ENCODE measurements at places on chromosomes 11 and 22.

GRCh38 chr11:5197536-5197935, 2.9 kb downstream of the OR51V1 start:
- no peak for DNase-seq
- H3K4me1 ChIP-seq, result no peaks in the 10 kb centered on the region
- no peak overlapping the region for H3K4me3 ChIP-seq
- H3K27ac ChIP-seq, result no peak overlapping the region
- H3K36me3 ChIP-seq, result no peaks in the 10 kb centered on the region
- H3K27me3 ChIP-seq, result no peaks in the 10 kb centered on the region

DNA sequence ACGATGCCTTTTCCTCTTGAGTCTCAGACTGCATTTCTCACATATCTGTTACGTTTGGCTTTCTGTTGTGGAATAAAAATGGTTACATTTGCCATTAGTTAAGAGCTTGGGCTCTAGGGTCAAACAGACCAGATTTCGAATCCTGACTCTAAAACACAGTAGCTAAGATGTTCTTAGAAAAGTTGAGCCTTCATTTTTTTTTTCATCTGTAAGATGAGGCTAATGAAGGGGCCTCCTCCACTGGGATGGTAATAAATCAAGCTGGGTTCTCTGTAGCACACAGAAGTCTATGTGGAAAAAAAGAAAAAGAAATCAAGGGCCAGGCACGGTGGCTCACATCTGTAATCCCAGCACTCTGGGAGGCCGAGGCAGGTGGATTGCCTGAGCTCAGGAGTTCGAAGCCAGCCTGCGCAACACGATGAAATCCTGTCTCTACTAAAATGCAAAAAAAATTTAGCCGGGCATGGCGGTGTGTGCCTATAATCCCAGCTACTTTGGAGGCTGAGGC, 49.9 kb upstream of the CAPRIN1 start:
- no peaks in the 10 kb centered on the region for H3K27me3 ChIP-seq
- H3K27ac ChIP-seq, result no peak overlapping the region
- DNase-seq, result no peak
- peaks cover 8% of the 10 kb centered on the region for H3K4me1 ChIP-seq
- H3K36me3 ChIP-seq, result no peaks in the 10 kb centered on the region
- H3K4me3 ChIP-seq, result no peak overlapping the region

DNA sequence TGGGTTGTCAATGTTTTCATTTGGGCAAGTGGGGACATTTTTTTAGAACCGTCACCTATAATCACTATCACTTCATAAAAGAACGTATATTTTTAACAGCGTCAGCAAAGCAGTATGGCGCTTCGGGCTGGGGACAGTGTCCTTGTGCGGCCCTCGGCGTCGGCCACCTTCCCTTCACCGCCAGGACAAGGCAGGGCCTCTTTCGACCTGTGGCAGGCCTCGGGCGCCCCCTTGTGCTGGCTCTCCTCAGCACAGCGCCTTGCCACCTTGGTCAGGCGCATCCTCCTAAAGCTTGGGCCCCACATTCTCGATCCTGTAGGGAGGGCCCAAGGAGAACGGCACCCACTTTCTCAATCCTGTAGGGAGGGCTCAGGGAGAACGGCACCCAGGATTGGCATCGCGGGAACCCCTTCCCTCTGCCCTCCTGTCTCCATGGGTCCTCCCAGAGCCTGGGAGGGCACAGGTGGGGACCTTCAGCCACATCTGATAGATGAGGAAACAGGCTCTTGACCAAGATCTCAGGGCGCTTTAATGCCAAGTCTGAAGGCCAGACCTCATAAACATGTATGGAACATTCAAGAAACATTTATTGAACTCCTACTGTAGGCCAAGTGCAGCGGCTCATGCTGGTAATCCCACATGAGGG, 11.5 kb upstream of the FADD start:
- no peak overlapping the region for H3K4me3 ChIP-seq
- no peaks in the 10 kb centered on the region for H3K27me3 ChIP-seq
- H3K4me1 ChIP-seq, result no peaks in the 10 kb centered on the region
- H3K36me3 ChIP-seq, result peaks cover 12% of the 10 kb centered on the region

- H3K36me3 ChIP-seq, result no peaks in the 10 kb centered on the region
- no peaks in the 10 kb centered on the region for H3K4me1 ChIP-seq
- H3K27me3 ChIP-seq, result no peaks in the 10 kb centered on the region
- no peak overlapping the region for H3K4me3 ChIP-seq
Observed at GRCh38 chr11:108525161-108525560, 27.0 kb upstream of the POGLUT3 start.

DNA sequence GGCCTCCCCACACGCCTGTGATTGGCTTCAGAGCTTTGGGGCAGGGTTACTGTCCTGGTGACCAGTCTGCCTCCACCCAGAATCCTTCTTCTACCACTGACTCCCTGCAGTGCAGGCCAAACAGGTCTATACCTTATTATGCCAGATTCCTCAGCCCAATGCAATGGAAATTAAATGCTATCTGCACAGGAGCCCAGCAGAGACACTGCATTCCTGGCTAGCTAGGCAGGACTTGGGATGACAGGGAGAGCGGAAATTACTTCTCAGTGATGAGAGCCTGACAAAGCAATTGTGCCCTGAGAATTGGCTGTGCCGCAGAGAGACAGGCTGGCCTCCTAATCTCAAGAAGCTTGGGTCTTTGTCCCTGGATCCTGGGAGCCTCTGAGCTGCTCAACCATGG, 143.8 kb upstream of the NCAM1 start:
- no peaks in the 10 kb centered on the region for H3K27me3 ChIP-seq
- DNase-seq, result no peak
- H3K36me3 ChIP-seq, result no peaks in the 10 kb centered on the region
- no peak overlapping the region for H3K27ac ChIP-seq
- H3K4me3 ChIP-seq, result no peak overlapping the region
- no peaks in the 10 kb centered on the region for H3K4me1 ChIP-seq

DNA sequence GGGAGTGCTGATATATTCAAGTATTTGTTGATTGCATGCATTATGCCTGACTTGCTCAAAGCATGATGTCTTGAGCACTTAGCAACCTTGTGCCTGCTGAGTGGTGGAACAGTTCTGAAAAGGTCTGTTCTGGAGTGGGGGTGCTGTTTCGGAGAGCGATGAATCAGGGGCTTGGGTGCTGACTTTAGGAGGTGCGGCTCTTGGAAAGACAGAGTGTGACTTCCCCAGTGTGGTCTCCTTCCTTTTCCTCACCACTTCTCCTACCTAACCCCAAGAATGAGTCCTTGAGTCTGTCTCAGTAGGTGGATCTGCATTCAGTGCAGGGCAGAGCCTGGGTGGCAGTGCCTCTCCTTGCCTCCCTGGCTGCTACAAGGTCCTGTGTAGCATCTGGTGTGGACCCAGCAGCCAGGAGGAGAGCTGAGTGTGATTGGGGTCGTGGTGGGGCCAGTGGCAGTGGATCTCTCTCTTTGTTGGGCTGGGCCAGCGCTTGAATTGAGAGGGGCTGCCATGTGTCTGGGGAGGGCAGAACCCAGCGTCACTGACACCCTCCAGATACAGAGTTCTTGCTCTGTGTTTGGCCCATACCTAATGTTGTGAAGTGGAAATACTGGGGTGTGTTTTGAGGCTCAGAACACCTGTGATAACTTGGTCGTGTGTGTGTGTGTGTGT, 35.9 kb downstream of the ST3GAL4 start:
- H3K4me1 ChIP-seq, result peaks cover 17% of the 10 kb centered on the region
- no peaks in the 10 kb centered on the region for H3K36me3 ChIP-seq
- no peak overlapping the region for H3K27ac ChIP-seq
- DNase-seq, result no peak
- H3K4me3 ChIP-seq, result no peak overlapping the region
- H3K27me3 ChIP-seq, result no peaks in the 10 kb centered on the region

- no peak for DNase-seq
- H3K36me3 ChIP-seq, result peaks cover 10% of the 10 kb centered on the region
Observed at GRCh38 chr22:24325105-24325757, 54.6 kb downstream of the SPECC1L start.

- H3K36me3 ChIP-seq, result peaks cover 51% of the 10 kb centered on the region
- H3K4me1 ChIP-seq, result no peaks in the 10 kb centered on the region
- no peak overlapping the region for H3K4me3 ChIP-seq
- H3K27me3 ChIP-seq, result no peaks in the 10 kb centered on the region
Observed at GRCh38 chr22:25176175-25176574, 23.5 kb upstream of the CRYBB3 start.

GRCh38 chr22:48402591-48403031, 1425.1 kb downstream of the BRD1 start:
- DNase-seq, result no peak
- no peaks in the 10 kb centered on the region for H3K4me1 ChIP-seq
- H3K36me3 ChIP-seq, result no peaks in the 10 kb centered on the region
- H3K4me3 ChIP-seq, result no peak overlapping the region
- no peaks in the 10 kb centered on the region for H3K27me3 ChIP-seq

- H3K27ac ChIP-seq, result no peak overlapping the region
- DNase-seq, result no peak
- H3K36me3 ChIP-seq, result no peaks in the 10 kb centered on the region
- H3K27me3 ChIP-seq, result no peaks in the 10 kb centered on the region
Observed at GRCh38 chr11:105781807-105782206, 171.9 kb downstream of the GRIA4 start.

DNA sequence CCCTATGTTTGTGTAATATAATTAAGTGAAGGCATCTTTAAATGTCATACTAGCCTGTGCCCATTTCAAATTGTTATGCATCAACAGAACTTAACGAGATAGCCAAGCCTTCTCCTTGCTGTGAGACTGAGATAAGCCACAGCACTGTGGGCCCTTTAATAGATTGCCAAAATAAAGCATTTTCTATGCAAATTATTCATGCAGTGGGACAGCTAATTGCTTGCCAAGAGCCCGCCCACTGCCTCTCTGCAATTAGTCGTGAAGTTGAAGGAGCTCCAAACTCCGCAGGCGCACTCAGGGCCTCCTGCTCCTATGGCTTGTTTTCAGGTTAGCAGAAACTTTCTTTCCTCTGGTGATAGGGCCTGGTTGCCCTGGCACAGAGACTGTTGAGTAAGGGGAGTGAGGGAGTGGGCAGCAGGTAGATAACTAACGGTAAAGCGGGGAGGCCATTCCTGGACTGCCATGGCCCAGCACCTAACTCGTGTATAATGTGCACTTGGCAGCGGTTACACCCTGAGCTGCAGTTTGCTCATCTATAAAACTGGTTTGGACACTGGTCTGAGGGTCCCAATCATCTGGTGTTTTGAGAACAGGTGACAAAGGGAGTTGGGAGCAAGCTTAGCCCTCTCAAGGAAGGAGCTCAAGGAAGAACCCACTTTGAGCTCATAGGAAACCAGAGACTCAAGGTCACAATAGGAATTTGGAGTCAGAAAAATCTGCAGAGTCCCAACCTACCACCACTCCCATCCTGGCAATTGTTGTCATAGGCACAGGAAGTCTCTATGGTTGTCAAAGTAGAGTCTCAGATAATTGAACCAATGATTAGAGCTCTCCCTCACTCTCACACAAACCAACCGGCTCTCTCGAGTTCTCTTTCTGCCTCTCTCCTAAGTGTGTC, 33.9 kb upstream of the RIC3 start:
- no peaks in the 10 kb centered on the region for H3K27me3 ChIP-seq
- no peak overlapping the region for H3K4me3 ChIP-seq
- DNase-seq, result no peak
- no peaks in the 10 kb centered on the region for H3K36me3 ChIP-seq
- H3K4me1 ChIP-seq, result peaks cover 7% of the 10 kb centered on the region

GRCh38 chr11:1488575-1489180, 2.1 kb upstream of the MOB2 start:
- H3K36me3 ChIP-seq, result no peaks in the 10 kb centered on the region
- DNase-seq, result no peak
- H3K27me3 ChIP-seq, result no peaks in the 10 kb centered on the region

GRCh38 chr22:44437216-44438055, 60.6 kb downstream of the RTL6 start:
- no peaks in the 10 kb centered on the region for H3K4me1 ChIP-seq
- no peak for DNase-seq
- H3K27ac ChIP-seq, result no peak overlapping the region
- no peak overlapping the region for H3K4me3 ChIP-seq
- no peaks in the 10 kb centered on the region for H3K27me3 ChIP-seq

GRCh38 chr11:16440136-16440535, 83.8 kb upstream of the SOX6 start:
- no peaks in the 10 kb centered on the region for H3K27me3 ChIP-seq
- no peaks in the 10 kb centered on the region for H3K36me3 ChIP-seq
- H3K4me1 ChIP-seq, result no peaks in the 10 kb centered on the region

DNA sequence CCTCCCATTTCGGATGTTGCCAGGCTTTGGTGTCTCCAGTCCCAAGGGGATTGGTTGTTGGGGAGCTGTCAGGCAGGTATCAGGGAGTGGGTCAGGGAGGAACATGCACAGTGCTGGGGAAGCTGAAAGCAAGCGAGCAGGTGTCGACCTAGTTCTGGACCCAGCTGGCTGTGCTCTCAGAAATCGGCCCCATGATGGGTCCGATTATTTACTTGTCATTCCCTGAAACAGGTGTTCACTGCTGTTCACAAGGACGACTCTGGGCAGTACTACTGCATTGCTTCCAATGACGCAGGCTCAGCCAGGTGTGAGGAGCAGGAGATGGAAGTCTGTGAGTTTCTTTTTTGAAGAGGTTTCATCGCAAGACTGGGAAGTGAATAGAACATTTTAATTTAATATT, 76.8 kb downstream of the JAM3 start:
- DNase-seq, result no peak
- peaks cover 9% of the 10 kb centered on the region for H3K4me1 ChIP-seq
- H3K4me3 ChIP-seq, result no peak overlapping the region

GRCh38 chr11:44051171-44051570, 3.4 kb downstream of the ACCSL start:
- no peaks in the 10 kb centered on the region for H3K36me3 ChIP-seq
- no peak overlapping the region for H3K4me3 ChIP-seq
- no peaks in the 10 kb centered on the region for H3K4me1 ChIP-seq
- H3K27me3 ChIP-seq, result no peaks in the 10 kb centered on the region
- DNase-seq, result no peak

- no peak overlapping the region for H3K27ac ChIP-seq
- H3K36me3 ChIP-seq, result no peaks in the 10 kb centered on the region
- no peaks in the 10 kb centered on the region for H3K27me3 ChIP-seq
- no peak overlapping the region for H3K4me3 ChIP-seq
- H3K4me1 ChIP-seq, result peaks cover 4% of the 10 kb centered on the region
- DNase-seq, result no peak
Observed at GRCh38 chr22:50694766-50695420, 22.3 kb downstream of the SHANK3 start.

- H3K36me3 ChIP-seq, result no peaks in the 10 kb centered on the region
- no peaks in the 10 kb centered on the region for H3K27me3 ChIP-seq
- H3K4me1 ChIP-seq, result peaks cover 13% of the 10 kb centered on the region
- no peak for DNase-seq
- H3K4me3 ChIP-seq, result no peak overlapping the region
Observed at GRCh38 chr11:91871791-91872190, 352.8 kb upstream of the FAT3 start.

DNA sequence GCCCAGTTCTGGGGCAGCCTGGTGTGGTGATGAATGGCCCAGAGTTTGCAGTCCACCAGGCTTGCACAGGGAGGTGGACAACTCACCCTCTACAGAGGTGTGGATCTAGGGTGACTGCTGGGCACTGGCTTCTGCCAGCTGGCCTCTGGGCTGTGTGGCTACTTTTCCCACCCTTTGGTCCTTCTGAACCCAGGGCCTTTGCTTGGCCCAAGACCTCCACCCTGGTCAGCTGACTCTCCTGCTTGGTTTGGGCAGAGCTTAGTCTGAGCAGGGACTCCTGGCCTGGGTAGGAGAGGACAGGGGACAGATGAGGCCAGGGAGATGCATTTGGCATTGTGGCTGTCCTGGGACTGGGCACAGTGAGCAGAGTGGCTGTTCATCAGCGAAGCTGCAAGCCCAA, 83.0 kb upstream of the SHANK2 start:
- no peak overlapping the region for H3K27ac ChIP-seq
- peaks cover 8% of the 10 kb centered on the region for H3K4me1 ChIP-seq
- no peak for DNase-seq
- no peaks in the 10 kb centered on the region for H3K36me3 ChIP-seq
- no peaks in the 10 kb centered on the region for H3K27me3 ChIP-seq

- H3K27me3 ChIP-seq, result no peaks in the 10 kb centered on the region
- no peaks in the 10 kb centered on the region for H3K4me1 ChIP-seq
- H3K4me3 ChIP-seq, result peak overlapping the region; percentile 43
- no peaks in the 10 kb centered on the region for H3K36me3 ChIP-seq
- no peak for DNase-seq
- H3K27ac ChIP-seq, result no peak overlapping the region
Observed at GRCh38 chr11:100061006-100061405, 626.1 kb upstream of the ARHGAP42 start.

All from thoracic aorta (tissue), 2 donors.